HFF-Myc (cell line): ENCODE measurements at places on chromosomes 4 and X.

DNA sequence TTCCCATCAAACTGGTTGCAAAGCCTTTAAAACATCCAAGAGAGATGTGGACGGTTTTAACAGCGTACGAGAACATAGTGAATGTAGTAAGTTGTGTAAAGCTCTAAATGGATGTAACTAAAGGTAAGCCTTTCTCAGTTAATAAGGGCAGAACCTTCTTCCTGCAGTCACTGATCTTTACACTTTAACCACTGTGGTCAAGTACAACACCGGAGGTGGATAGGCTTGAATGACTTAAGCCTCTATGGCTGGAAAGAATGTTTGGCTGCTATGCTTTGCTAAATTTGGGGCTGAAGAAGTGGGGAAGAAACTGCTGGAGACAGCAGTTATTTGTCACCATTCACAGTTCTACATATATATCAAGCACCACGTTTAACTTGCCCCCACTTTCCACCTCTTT, 285.1 kb upstream of the FMR1 start:
- no peak for DNase-seq

DNA sequence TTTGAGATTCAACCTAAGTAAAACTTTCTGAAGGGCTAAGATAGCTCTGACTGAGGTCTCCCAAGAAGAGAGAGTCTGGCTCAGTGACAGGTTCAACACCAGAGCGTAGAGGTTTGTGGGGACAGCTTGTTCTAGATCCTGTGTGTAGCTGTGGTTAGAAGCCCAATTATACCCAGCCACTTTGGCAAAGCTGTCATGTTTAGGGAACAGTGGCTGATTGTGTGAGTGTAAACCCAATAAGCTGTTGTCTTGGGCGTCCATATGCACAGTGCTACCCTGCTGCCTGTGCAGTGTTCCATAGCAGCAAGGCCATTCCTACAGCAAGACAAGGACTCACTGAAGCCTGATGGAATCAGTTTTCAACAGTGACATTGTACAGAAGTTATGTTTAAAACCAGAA, 11.2 kb upstream of the SCRG1 start:
- DNase-seq, result no peak

DNA sequence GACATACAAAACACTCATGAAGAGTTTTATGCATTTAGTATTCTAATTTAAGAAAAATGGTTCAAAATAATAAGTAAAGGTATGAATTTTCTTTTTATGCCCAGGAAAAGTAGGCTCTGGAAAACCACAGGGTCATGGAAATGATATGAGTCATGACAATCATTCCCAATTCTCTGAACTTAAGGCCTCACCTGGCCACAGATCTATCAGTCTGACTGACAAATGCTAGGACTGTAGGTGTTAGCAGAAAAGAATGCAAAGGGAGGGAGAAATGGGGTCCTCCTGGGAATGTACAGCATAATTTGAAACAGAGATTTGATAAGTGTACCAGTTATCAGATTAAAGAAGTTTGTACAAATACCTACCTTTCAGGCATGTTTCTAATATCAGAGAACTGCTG, 270.5 kb upstream of the ARSJ start:
- no peak for DNase-seq

- no peak for DNase-seq
Measured at GRCh38 chr4:141810712-141811375, 174.5 kb downstream of the IL15 start.

DNA sequence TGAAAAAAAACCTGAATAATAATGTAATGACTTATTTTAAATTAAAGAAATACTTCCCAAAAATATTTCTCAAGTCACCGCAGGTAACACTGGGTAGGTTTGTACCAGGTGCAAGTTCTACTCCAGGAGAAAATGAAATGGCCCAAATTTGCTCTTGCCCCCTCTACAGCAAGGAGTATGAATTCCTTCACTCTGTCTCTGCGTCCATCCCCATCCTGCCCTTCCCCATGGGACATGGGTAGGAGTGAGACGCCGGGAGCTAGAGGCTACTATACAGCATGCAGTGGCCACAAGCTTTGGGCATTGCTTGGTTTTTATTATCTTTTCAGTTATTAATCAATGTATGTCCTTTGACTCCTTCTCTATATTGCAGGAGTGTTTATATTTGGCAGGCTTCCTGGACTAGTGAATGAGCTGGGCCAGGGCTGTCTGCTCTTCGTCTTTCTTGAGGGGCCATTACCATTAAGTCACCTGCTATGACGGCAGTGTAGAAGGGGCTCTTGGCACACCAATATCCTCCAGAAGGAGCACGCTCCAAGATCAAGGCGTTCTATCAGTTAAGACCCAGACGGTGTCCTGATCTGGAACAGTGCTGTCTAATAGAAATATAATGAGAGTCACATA, 149.6 kb downstream of the ENPP6 start:
- DNase-seq, result no peak

DNA sequence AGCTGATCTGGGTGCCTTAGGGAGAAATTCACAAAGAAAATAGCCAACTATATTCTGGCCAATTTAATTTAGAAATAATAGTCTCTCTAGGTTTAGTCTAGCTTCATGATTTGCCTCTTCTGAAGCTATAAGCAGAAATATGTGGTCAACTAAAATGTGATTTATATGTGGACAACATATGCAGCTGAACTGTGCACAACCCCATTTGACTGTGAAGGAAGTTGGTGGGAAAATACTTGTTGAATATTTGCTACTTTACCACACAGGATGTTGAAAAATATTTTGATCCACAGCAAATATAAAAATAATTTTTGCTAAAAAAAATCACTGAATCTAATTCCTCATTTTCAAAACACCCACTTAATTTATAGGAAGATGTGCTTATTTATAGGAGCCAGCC, 15.7 kb upstream of the RNF128 start:
- no peak for DNase-seq

- no peak for DNase-seq
Measured at GRCh38 chr4:71772592-71772991, 11.3 kb downstream of the GC start.

- DNase-seq, result no peak
Measured at GRCh38 chr4:126038502-126039144, 723.9 kb downstream of the FAT4 start.

GRCh38 chr4:1393866-1394265, 12.4 kb downstream of the NKX1-1 start:
- no peak for DNase-seq

GRCh38 chr4:169799260-169799659, 41.5 kb upstream of the HPF1 start:
- no peak for DNase-seq

DNA sequence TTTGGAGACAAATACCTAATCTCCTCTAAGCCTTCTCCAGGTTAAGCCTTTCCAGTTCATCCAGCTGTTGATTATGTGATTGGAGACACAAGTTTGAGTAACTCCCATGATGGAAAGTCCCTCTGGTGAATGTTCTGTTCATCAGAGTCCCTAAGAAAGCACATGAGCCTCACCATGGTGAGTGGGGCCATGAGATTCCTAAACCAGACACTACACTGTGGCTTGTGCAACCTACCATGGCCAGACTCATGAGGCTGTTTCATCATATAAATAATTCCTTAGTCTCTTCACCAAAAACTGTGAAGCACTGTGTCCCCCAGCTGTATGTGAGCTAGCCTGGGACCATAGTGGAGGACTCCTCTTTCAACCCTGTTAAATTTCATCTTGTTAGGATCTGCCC, 14.4 kb downstream of the PKD2 start:
- DNase-seq, result no peak

- DNase-seq, result no peak
Measured at GRCh38 chr4:156290811-156291210, 337.1 kb upstream of the CTSO start.

- no peak for DNase-seq
Measured at GRCh38 chr4:93183576-93183975, 645.0 kb upstream of the ATOH1 start.

DNA sequence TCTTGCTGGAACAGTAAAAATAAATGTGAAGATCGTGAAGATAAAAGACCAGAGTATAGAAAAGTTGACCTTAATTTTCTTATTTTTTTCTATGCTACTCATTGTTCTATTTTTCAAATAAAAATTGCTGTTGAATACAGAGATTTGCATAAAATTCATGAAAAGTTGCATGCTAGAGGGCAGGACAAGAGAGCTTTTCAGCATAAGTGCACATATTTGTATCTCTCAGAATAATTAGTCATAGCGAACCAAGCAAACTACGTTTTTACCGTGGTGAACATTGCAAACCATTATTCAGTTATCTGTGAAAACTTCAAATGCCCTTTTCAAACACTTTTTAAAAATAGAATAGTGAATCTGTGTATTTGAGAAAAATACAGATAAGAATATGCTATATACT, 26.4 kb upstream of the AFF2 start:
- no peak for DNase-seq

- no peak for DNase-seq
Measured at GRCh38 chr4:151717314-151717713, 43.5 kb downstream of the GATB start.

DNA sequence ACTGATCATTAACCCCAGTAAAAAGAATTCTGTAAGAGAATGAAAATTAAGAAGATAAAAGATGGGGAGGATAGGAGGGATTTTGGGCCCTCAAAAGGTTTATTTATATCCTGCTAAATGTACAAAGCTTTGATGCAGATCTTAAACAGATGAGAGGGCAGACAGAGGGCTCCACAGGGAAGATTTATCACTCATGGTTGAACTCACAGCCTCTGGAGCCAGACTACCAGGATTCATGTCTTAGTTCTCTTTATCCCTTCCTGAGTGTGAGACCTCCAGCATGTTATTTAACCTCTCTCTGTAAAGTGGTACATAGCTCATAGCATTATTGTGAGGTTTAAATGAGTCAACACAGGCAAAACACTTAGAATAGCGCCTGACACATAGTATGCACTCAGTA, 74.4 kb downstream of the SOWAHB start:
- DNase-seq, result no peak

- peak; percentile 3 for DNase-seq
Measured at GRCh38 chr4:98092833-98093439, 50.3 kb downstream of the STPG2 start.

GRCh38 chr4:147778942-147779341, 47.1 kb downstream of the ARHGAP10 start:
- DNase-seq, result no peak

DNA sequence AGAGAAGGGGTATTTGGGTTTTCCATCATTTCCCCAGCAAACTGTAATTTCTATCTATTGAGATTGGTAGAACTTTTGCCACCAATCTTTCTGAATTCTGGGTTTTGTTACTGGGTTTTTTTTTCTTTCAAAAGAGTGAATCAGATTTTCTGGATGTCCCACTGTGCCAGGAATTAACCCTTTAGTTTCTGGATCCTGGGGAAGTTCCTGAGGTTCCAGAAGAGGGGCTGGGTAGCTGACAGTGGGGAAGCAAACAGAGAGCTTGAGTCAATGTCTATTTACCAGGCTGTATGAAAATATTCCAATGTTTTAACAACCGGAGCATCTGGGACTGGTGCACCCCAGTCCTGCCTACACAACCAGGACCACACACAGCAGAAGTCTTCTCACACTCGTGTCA, 25.8 kb upstream of the SOD3 start:
- DNase-seq, result no peak

DNA sequence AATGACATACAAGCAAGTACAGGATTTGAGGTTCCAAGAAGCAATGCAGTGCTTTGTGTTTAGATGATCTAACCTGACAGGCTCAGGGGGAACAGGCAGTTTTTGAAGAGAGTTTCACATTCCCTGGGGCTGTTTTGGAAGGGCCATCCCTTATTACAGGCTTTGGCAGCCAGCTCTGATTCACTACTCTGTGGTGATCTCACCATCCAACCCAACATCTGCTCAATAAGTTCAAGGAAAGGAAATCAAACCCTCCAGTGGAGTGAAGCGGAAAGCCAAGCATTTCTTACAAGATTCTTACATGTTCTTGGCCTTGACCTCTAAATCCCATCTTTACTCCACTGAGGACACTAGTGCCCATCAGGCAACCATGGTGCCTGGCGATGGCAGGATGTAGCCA, 7.5 kb downstream of the IDS start:
- no peak for DNase-seq

DNA sequence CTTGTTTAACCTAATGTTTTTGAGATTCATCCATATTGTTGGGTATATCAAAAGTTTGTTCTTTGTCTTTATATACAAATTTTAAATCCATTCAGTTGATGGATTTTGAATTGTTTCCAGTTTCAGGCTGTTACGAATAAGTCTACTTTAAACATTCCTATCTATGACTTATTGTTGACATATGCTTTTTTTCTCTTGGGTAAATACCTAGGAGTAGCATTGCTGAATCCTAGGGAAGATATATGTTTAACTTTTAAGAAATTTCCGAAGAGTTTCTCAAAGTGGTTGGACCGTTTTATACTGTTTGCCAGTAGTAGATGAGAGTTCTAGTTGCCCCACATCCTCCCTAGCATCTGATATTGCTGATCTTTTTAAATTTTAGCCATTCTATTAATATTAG, 60.9 kb upstream of the IL13RA1 start:
- DNase-seq, result no peak

GRCh38 chr4:168685136-168685809, 188.4 kb downstream of the PALLD start:
- DNase-seq, result no peak

DNA sequence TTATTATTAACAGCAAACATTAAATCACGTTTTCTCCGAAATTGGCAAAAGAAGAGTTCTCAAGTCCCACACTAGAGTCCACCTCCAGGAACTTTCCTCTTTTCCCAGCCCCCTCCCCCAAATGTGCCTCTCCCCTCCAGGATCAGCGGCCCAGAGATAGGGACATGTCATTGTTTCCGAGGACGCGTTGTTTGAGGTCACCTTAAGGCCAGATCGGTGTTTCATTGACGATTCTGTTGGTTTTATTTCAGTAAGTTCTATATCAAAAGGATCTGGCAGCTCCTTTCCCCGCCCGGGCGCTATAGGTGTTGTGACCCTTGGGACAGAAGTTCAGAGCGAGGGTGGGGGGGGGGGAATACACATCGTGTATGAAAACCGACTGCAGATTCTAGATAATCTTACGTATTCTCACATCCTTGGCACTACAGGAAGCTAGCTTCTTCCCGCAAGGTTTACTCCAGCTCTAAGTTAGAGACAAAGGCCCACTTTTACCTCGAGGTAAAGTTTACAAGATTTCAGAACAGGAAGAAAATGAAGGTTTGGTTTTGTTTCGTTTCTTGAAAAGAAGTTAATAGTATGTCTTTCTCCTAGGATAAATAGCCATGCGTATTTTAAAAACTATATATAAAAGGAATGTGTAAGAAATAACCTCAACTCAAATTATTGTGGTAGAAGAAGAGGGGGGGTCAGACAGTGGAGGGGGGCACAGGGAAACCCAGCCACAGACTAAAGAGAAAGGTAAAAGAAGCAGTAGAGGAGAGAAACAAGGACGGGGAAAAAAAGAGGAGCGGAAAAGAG, 739 bp upstream of the MSX1 start:
- no peak for DNase-seq

DNA sequence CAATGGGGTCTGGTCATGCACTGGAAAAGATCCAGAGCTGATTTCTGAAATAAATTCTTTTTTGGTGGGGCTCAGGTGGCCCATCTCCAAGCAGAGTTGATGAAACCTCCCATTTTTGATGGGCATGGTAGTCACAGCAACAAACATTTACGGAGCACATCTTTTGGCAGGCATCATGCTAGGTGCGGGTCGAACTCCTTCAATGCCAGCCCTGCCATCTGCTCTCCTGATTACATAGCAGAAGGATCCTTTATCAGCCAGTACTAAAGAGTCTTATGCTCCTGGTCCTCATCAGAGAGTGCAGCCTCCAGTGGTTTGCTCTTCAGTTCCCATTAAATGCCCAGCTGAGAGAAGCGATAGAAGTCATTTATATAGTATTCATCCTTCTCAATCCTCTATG, 121.7 kb downstream of the GRXCR1 start:
- no peak for DNase-seq

GRCh38 chr4:39096847-39097246, 34.8 kb downstream of the KLHL5 start:
- DNase-seq, result no peak

GRCh38 chrX:30568136-30568535, 9.4 kb downstream of the TASL start:
- peak; percentile 19 for DNase-seq
